ENCODE measurements at places on chromosomes 7 and 10.

DNA sequence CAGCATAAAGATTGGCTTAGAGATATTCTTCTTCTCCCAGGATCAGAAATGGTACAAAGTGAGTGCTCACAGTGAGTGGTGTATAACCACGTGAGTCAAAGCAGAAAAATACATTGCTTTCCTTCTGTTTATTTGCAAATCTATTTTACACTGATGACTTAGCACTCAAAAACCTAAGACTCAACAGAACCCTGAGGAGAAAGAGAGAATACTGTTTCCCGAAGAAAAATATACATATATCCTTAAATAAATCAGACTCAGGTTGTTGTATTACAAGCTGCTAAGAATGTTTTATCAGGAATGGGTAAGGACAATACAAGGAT is 48.7 kb downstream of the ODAD2 start:
- DNase-seq, result no peak

DNA sequence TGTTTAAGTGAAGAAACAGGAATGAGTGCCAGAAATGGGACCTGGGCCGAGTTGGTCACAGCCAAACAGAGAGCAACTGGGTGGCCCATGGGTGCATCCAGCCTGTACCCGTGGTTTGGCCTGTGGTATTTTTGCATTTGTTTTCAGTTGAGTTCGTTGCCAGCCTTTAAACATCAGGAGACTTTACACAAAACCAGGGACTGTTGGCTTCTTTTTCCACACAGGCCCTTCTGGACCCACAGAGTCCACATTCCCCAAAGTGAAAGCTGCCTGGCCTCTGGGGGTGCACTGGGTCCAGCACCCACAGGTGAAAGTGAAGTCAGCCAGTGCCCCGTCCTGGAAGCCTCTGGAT is 54.1 kb upstream of the TNS3 start:
- DNase-seq, result no peak

DNA sequence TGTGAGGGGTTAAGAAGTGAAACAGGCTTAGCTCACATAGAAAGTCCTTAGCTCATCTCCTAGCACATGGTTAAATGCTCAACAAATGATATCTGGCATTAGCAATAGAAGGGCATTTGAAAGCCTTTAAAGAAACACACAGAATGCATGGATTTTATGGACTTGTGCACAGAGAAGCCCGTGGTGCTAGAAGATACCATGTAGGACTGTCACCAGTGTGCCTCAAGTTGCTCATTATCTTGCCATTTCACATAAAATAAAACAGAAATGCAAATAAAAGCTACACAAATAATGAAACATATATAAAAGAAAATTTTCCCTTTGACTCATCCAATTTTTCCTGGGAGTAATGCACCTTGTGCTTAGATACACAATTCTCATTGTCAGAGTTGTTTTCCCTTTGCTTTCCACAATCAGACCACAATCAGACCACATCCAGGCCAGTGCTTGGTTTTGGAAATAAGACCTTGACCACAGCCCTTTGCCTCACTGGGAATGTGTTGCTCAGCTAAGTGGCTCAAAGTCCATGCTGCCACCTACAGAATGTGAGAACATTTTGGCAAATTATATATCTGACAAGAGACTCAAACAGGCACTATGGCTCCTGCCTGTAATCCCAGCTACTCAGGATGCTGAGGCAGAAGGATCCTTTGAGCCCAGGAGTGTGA is 9.5 kb upstream of the WDR11 start:
- no peak for DNase-seq

- DNase-seq, result no peak
Measured at GRCh38 chr10:126369125-126369710, 19.1 kb downstream of the ADAM12 start.

DNA sequence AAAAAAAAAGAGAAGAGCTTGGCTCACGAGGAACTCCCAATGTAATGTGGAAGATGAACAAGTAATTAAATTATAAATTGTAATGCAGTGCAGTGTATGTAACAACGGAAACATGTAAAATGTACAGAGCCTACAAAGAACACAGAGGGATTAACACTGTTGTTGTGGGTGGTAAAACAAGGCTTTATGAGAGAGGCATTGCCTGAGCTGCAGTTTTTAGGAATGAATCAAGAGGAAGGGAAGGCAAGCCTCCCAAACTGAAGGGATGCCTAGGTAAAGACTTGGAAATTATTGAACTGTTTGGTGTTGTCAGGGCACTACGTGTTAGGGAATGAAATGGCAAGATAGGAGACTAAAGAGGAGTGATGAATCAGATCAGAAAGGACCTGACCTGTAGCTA is 213.7 kb downstream of the HTR7 start:
- DNase-seq, result no peak

GRCh38 chr10:4307910-4308309 is 518.1 kb upstream of the AKR1E2 start:
- no peak for DNase-seq

DNA sequence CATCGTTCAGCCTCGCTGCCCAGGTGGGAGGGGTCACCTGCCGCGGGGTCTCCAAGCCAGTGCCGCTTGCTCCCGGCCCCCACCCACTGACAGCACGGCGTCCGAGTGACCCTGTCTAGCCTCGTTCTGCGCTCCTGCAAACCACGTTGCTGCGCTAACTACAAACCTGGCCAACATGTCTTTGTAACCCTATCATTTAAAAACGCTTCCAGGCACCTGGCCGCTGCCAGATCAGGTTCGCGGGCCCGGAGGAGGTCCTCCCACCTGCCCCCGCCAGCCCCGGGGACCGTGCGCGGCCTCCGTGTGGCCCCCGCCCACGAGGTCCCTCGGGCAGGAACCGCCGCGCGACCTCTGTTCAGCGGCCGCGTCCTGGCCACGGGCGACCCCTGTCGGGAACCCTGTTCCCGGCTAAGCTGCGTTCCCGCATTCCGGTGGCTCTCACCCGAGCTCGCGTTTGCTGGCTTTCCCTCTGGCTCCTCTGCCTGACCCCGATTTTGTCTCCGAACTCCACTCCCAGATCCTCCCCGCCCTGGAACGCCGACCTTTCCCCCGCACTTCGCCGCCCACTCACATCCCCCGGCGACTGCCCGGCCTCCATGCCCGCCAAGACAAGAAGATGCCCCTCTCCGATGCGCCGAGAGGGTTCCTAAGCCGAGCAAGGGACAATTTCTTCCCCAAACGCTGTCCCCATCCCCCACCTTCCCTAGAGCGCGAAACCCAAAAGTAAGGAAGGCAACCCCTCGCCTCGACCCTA is 2.4 kb downstream of the SFMBT2 start:
- DNase-seq, result peak; percentile 65

GRCh38 chr7:108413782-108414492 is 42.3 kb downstream of the NRCAM start:
- DNase-seq, result no peak

DNA sequence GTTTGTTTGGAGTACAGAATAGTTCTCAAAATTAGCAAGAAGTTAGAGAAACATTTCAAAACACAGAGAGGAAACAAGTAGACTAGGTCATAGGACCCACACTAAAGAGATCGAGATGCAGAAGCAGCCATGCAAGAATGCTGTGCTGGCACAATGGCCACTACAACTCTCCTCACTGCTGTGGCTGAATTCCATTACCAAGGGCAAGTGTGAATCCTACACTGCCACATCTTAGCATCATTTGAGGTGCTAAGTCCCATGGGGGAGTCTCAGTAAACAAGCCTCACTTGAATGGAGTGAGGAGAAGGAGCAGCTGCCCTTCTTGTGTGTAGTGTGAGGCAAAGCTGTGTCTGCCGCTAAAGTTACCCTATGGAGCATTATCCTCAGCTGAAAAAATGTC is 56.7 kb downstream of the PCLO start:
- no peak for DNase-seq

DNA sequence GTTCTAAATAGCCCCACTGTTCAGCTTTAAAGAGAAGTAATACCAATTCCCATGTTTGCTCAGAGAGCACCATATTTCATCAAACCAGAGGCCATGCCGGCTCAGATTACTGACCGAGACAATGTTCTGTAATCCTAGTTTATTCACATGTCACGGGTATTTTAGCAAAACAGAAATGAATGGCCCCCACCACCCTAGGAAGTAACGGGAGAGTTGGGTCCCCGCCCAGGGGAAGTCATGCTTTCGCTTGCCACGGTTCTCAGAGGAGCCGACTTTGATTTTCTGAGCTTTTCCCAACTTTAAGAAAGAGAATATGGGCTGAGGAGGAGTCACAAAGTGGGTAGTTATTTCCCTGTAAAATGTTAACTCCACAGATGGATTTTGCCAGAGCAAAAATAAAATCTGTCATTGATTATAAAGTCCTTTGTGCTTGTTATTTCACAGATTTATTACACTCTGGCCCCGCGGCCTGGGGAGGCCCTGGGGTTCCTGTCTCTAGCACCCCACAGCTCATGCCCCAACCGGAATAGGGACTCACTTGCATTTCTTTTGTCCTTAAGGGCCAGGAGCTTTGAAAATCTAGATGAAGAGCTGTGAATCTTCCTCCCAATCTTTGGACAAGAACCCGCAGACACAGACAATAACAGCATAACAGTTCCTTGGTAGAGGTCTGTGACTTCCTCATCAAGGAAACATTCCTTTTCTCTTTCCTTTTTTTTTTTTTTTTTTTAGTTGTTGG is 3.7 kb upstream of the GDF10 start:
- no peak for DNase-seq

DNA sequence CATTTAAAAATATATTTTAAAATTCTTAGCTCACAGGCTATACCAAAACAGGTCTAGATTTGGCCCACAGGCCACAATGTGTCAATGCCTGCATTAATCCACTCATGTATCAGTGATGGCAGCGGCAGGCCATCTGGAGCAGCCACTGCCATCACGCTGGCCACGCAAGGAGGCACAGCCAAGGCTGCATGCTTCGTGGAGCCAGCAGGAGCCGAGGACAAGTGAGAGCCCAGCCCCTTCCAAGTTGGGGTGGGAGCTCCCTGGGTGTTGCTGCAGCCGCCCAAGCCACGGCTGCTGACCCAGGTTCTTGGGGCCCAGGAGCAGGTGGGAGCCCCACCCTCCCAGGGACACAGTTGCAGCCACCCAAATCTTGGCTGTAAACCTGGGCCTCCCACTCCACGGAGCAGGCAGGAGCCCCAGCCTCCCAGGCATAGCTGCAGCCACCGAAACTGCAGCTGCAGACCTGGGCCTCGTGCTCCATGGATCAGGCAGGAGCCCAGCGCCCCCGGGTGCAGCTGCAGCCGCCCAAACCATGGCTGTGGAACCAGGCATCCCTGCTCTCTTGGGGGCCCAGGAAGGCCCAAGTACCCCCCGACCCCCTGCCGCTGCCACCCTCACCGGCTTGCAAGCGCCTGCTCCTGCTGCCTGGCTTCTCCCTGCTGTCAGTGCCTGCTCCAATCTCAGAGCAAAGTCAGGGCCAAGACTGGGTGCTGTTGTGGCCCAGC is 87.3 kb upstream of the CACUL1 start:
- no peak for DNase-seq

- no peak for DNase-seq
Measured at GRCh38 chr10:23192712-23193434, 761 bp downstream of the PTF1A start.

DNA sequence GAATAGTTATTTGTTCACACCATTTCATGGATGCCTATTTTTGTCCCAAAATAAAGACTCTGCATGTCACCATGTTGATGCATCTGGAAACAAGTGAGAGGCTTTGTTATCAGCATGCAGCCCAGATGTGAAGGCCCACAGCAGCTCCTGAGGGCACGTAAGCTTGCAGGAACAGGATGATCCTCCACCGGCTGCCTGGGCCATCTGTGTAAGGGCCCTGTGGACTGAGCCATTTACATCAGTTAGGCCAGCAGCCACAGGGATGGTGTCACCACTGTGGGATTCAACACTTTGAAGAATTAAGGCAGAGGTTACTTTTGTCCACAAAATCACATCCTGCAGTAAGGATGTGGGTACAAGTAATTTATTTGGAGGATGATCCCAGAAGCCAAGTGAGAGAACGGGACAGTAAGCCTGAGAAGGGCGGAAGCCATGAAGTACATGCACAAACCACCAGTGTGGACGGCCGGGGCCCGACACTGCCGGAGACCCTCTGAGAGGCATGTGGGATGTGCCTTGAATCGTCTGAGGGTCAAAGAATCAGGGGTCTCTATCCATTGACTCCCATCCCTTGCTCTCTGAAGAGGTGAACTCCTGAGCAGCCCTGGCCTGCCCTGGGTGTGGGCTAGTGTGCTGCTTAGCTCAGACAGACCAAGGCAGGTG is 609.7 kb downstream of the DNAJB6 start:
- DNase-seq, result no peak

DNA sequence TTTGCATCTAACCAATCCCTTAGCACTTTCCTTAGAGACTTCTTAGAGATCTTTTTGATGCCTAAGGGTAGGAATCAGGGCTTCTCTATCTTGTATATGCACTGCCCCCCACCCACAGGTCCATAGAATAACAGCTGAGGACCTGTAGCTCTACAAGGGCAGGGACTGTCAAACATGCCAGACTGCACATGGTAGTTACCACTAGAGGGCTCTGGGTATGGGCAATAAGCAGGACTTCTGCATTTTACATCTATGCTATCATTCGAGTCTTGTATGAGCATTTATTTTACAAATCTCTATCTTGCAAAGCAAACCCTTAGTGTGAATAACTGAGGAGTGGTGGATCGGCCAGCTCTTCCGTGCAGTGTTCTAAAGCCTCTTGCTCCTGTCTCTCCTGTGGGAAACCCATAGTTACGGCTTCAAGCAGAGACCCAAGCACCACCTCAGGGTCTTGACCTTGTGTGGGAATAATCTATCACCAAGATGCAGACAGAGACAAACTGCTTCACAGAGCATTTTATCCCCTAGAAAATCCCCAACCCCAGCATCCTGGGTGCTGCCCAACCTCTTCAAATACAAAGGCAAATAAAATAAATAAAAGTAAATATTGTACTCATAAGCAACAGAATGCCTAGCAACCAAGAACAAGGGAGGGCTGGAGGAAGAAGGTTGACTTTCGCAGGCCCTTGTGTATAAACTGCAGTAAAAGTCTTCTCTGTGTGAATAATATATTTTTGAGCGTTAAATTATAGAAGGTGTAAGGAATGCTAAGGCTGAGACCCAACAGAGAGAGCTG is 219.3 kb downstream of the WDR11 start:
- DNase-seq, result no peak

GRCh38 chr7:126450269-126450671 is 802.5 kb downstream of the GRM8 start:
- DNase-seq, result no peak

DNA sequence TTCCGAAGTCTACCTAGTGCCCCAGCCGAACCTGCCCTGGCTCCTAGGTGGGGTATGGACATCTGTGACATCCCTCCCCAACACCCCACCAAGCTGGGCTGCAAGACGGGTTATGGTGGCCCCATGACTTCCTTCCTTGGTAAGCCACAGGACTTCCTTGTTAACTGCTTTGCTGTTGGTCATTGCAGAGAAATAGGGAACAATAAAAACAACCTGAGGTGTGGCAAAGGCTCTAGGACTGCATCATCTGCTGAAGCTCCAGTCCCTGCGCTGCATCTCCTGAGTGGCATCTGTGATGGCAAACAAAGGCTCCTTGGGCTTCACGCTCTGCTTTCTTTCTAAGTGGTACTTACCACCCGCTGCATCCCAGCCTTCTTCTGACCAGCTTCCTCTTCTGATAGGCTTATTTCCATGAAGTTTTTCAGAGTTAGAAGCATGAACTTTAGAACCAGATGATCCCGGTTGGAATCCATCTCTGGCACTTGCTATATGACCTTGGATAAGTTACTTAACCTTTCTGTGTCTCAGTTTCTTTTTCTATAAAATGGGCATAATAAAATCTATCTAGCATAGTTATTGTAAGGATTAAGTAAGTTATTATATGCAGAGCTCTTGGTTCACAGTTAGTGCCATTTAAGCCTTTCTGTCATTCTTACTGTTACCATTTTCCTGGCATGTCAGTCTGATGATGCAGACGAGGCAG is 216.8 kb downstream of the RPS24 start:
- DNase-seq, result no peak

- no peak for DNase-seq
Measured at GRCh38 chr10:122050811-122051210, 61.8 kb downstream of the TACC2 start.

GRCh38 chr10:25176421-25176968 is 1.7 kb downstream of the GPR158 start:
- DNase-seq, result no peak
